Endothelial cell (in vitro differentiated cells): ENCODE measurements at places on chromosomes 4 and X. TPM values are rescaled to one million over a fixed set of nuclear protein-coding genes. Genes with fewer than 3 reads are reported as not detected.
A peak's percentile ranks its signal among the peaks of the same experiment; 100 is the strongest.

GABRG1 gene
- total RNA-seq = not detected

SLITRK4 gene
- total RNA-seq = 7.3 TPM

CT45A3 gene
- total RNA-seq = not detected

MAGED2 gene
- 581 TPM for total RNA-seq

GRCh38 chr4:177555007-177555574 is 112.9 kb upstream of the AGA start:
- DNase-seq = peak; percentile 49

DNA sequence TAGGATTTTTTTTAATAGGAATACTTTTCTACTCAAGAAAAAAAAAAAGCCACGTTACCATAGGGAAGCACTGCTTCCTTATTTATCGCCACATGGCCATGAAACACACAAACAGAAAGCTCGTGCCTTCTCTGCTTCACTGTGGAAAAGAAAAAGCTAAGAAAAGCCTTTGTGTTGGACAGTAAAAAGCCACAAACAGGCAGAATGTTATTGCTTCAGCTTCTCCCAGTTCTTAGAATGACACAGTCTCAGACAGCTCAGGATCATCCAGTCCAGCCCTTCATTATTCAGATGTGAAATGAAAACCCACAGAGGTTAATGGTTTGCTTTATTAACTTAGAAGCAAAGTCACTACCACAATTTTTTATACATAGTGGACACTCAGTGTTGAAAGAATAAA is 181.6 kb upstream of the NOCT start:
- DNase-seq = no peak

DNA sequence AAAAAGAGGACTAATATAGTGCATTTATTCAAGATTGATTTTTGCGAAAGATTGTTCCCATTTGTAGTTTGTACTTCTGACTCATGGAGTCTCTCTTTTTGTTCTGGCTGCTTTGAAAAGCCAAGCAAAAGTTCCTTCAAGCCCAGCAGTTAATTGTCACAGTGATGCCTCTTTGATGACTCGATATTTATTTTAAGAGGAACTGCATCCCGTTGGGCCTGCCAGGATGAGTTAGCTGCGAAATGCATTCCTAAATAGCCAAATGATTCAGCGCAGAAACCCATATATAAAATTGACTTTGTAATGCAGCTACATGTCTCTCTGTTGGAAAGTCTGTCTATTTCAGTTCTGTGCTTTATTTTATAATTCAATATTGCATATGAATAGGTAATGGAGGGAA is 295.1 kb downstream of the GBA3 start:
- no peak for DNase-seq

GRCh38 chr4:188262464-188262863 is 123.2 kb downstream of the TRIML1 start:
- DNase-seq = no peak
